ENCODE measurements at places on chromosomes 2 and 18. TPM values are rescaled to one million over a fixed set of nuclear protein-coding genes. Genes with fewer than 3 reads are reported as not detected.

The TTC39C gene
- 11.0 TPM for total RNA-seq

The CCDC148 gene
- not detected for total RNA-seq

The MOGAT1 gene
- not detected for total RNA-seq

The MRPL30 gene
- 17.1 TPM for total RNA-seq

The RTP5 gene
- total RNA-seq, result not detected

The G6PC2 gene
- total RNA-seq, result not detected

The BIN1 gene
- 81.7 TPM for total RNA-seq

The CASP8 gene
- total RNA-seq, result 37.3 TPM

The CDH7 gene
- total RNA-seq, result not detected

The SMYD1 gene
- total RNA-seq, result not detected

The ANKRD62 gene
- not detected for total RNA-seq

The ALLC gene
- total RNA-seq, result not detected

The EFEMP1 gene
- 34.2 TPM for total RNA-seq

The KANSL1L gene
- total RNA-seq, result 83.3 TPM
